ENCODE measurements at places on chromosomes 5 and 9. TPM values are rescaled to one million over a fixed set of nuclear protein-coding genes. Genes with fewer than 3 reads are reported as not detected.

ZNF883 gene
- 2.2 TPM for polyA plus RNA-seq

EPB41L4B gene
- 36.8 TPM for polyA plus RNA-seq

CCL21 gene
- 12.1 TPM for polyA plus RNA-seq

NEUROG1 gene
- polyA plus RNA-seq = not detected

SLC35A4 gene
- 24.9 TPM for polyA plus RNA-seq

FAM174A gene
- polyA plus RNA-seq = 8.5 TPM

IQGAP2 gene
- polyA plus RNA-seq = 14.4 TPM

LCN9 gene
- not detected for polyA plus RNA-seq

SPOCK1 gene
- 2.5 TPM for polyA plus RNA-seq

DIRAS2 gene
- polyA plus RNA-seq = 0.42 TPM

NIPAL4 gene
- polyA plus RNA-seq = 0.07 TPM

ADGRD2 gene
- polyA plus RNA-seq = 0.23 TPM

SDHA gene
- polyA plus RNA-seq = 55.8 TPM

DDX46 gene
- polyA plus RNA-seq = 15.5 TPM

PTPRD gene
- 2.1 TPM for polyA plus RNA-seq

FAM78A gene
- 0.45 TPM for polyA plus RNA-seq

PIP5KL1 gene
- 0.80 TPM for polyA plus RNA-seq

FGF10 gene
- 3.8 TPM for polyA plus RNA-seq

DPYSL3 gene
- polyA plus RNA-seq = 4.8 TPM

PSIP1 gene
- 18.9 TPM for polyA plus RNA-seq

TNFSF15 gene
- 0.04 TPM for polyA plus RNA-seq

GRM6 gene
- 0.02 TPM for polyA plus RNA-seq

ICE1 gene
- polyA plus RNA-seq = 4.0 TPM

CCL19 gene
- 2.1 TPM for polyA plus RNA-seq

WHRN gene
- polyA plus RNA-seq = 23.7 TPM

NR5A1 gene
- polyA plus RNA-seq = not detected

S1PR3 gene
- 1.8 TPM for polyA plus RNA-seq

C9orf50 gene
- not detected for polyA plus RNA-seq

All from pancreas (tissue), 10 donors.